Hypothalamus (tissue), 51 donors: ENCODE measurements at places on chromosomes 1 and 21.

DNA sequence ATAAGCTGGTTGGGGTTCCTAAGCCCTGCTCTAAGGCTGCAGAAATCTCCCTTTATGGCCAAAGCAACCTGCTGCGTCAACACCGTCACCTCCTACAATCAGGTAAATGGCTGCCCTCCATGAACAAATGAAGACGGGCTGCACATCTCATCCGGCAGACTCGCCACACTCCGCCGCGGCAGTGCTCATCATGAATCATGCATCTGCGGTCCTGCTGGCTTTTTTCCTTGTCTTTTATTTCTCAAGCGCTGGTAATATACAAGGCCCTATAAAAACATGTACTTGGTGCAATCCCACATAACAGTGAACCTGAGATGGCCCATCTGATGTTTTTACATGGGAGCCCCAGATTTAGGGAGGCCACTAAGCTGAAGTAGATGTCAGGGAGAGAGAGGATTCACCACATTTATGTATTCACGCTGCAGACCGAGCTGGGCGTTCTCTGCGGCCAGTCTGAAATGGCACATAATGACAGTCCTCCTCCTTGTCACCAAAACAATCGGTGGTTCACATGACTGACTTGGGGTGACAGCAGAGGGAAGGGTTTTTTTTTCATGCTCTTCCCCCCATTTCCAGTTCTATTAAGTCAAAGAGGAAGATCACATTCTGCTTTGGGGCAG lies 91.6 kb downstream of the KAZN start:
- DNase-seq = peak; percentile 5

GRCh38 chr21:33855190-33855589 lies 60.4 kb downstream of the ATP5PO start:
- no peak for DNase-seq

DNA sequence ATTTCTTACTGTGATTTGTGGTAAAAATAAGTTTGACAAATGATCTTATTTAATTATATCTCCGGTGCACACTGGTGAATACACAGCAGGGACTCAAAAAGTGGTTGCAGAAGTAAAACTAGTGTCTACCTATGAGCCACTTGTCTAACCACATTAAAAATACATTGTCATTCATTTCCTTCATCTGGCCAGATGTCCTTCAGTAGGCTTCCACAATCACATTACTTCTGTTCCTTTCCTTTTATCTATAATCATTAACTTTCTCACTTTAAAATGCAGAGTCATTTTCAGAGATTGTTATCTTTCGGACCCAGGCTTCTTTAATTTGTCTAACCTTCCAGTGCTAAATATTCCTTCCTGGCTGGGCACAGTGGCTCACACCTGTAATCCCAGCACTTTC lies 3.0 kb downstream of the RBBP5 start:
- DNase-seq = no peak

- no peak for DNase-seq
Measured at GRCh38 chr1:161046605-161047228, 940 bp upstream of the USF1 start.

DNA sequence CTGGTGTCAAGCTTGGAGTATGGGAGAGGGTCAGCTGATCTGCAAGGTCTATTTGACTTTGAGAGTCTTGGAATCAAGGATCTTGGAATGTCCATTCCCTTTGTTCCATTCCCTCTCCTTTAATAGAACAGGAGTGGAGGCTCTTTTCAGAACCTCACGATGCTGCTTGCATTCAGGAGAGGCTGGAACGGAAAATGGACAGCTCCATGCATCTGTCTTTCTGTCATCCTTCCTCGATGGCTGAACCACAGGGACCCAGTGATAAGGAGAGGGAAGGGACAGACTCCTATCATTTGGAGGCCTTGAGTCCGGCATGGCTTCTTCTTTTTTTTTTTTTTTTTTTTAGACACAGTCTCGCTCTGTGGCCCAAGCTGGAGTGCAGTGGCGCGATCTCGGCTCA lies 14.9 kb upstream of the LIN28A start:
- DNase-seq = no peak

- DNase-seq = no peak
Measured at GRCh38 chr1:186966456-186966855, 137.7 kb downstream of the PLA2G4A start.

- DNase-seq = no peak
Measured at GRCh38 chr1:55284856-55285255, 69.7 kb upstream of the USP24 start.

DNA sequence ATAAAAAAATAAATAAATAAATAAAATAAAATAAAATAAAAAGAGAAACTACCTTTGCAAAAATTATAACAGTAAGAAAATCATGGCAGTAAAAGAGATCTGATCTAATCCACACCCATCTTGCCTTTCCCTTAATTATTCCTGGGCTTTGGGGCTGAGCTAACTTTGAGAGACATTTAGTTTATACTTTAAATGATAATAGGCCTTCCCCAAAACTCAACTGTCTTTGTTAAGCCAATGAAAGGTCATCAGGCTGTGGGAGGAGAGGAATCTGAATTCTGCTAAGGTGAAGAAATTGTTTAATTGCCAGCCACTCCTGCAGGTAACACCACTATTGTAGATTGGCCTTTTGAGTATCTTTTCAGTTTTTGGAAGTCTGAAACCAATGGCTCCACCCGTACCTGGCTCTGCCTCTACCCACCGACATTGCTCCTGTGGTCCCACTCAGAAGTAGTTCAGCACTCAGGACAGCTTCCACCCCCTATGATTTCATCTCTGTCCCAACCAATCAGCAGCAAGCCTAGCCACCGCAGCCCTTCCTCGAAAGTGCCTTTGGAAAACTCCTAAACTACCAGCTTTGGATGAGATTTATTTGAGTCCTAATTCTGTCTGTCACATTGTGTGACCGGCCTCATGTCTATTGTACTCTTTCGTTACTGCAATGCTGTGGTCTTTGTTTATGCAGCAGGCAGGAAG lies 23.0 kb upstream of the PNRC2 start:
- DNase-seq = no peak

- no peak for DNase-seq
Measured at GRCh38 chr1:226875641-226876295, 5.4 kb downstream of the PSEN2 start.

GRCh38 chr1:89918794-89919155 lies 76.1 kb upstream of the ZNF326 start:
- no peak for DNase-seq

- DNase-seq = no peak
Measured at GRCh38 chr1:67647036-67647798, 37.8 kb upstream of the GADD45A start.

DNA sequence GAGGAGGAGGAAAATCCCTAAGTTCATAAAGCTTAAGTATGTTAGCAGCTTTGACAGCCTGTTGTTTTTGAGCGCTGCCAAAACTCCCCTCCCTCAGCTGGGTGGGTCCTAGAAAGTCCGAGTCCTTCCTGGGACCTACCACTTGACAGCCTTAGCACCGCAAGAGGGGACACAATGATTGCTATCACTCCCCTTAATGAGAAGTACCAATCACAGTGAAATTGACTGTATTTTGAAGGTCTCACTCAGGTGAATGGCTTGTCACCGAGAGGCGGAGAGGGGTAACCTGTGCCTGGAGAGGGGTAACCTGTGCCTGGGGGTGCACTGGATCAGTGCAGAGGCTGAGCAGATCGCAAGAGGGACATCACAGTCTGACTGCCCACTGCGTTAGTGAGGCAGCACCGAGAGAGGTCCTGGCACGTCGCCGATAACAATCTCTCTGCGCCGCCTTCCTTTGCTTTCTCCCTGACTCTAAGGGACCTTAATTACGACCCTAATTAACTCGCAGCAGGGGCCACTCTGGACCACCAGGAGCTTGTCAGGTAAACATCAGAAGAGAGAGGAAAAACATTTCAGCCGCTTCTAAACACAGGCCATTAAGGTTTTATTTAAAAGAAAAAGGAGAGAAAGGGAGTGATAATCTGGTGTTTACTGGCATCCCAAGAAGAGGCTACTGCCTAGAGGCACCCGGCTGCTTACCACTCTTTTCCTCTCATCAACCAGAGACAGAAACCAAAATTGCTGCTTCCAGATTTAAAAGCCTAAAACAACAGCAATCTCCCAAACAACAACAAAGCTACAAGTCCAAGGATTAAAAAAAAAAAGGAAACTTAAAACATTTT lies 25.7 kb upstream of the KCNK1 start:
- DNase-seq = no peak

DNA sequence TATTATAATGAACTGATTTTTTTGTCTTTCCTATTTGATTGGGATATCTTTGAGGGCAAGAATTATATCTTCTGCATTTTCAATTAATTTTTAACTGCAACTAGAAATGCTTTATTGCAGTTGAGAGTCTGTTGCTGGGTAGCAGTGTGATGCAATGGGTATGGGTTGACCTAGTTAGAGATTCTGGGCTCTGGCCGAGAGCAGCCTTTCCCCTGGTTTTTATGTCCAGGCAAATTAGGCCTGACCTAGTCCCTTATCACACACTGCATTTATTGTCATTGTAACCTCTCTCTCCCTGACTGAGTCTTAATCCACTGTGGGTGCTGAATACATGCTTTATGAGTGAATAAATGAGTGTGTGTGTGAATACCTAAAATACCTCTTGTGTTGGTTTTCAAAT lies 206.4 kb upstream of the PTGFR start:
- no peak for DNase-seq

- no peak for DNase-seq
Measured at GRCh38 chr1:205962821-205963221, 19.6 kb upstream of the SLC26A9 start.

GRCh38 chr1:182476625-182477024 lies 26.7 kb downstream of the RGSL1 start:
- DNase-seq = no peak

DNA sequence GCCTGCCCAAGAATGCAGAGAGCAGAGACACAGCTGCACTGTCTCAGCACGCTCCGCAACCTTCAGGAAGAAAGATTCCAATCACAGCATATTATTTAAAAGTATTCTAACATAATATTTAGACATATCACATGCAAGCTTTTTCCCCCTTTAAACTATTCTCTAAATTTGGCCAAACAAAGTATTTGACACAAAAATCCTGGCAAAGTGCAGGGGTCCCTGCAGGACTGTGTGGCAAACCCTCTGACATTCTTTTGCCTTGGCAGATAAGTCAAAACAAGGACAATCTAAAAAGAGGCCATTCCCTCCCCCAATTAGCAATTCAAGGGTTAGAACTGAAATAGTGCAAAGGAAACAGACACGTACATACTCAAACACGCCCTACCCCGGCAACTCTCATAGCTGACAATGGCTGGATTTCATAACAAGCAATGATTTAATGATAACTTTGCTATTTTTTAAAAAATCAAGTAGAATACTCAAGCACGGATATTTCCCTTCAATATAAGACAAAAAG lies 225.3 kb downstream of the MRPL39 start:
- no peak for DNase-seq

GRCh38 chr1:37705399-37705798 lies 13.1 kb downstream of the CDCA8 start:
- no peak for DNase-seq

DNA sequence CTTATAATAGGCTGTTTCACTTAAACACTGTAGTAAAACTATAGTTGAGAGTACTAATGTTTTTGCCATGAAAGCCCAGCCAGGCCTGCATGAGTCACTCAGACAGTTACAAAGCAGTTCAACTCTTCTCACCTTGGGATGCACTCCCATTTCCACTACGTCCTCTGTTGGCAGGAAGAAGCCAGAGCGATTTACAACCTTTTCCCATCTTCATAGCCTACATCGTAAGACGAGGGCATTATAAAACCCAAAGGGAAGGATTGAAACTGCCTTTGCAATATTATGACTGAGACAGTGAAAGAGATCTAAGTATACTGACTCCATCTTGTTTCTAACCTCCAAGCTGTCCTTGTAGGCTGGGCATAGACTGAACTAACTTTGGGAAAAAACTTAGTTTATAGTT lies 71.8 kb upstream of the CSF1 start:
- no peak for DNase-seq

DNA sequence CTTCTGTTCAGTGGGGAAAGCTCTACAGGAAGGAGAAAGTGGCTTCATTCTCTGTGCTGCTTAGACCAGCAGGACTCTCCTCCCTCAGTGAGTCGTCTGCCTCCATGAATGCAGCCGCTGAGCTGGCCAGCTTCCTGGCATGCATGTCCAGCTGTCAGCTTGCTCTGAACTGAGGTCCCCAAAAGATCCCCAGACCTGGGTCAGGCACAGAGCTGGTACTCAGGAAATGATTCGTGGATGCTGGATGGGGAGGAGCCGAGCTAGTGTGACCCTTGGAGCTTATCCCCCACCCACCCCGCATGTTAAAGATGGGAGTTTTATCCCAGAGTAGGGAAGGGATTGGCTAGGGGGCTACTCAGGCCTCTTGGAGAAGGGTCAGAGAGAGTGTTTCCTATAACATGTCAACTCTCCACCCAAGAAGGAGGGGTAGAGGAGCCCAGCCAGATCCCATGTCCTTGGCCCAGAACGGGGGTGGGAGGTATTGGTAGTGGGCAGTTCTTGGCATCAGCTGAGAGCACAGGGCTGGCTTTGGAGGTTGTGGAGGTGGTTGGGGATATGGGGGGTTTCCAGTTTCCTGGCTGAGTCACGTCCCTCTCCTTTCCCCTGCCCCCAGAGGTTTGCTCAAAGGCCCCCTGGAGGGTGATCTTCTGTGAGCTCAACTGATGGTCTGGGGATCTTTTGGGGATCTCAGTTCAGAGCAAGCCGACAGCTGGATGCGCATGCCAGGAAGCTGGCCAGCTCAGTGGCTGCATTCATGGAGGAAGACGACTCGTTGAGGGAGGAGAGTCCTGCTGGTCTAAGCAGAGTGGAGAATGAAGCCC lies 110.1 kb downstream of the FOXD2 start:
- DNase-seq = no peak

DNA sequence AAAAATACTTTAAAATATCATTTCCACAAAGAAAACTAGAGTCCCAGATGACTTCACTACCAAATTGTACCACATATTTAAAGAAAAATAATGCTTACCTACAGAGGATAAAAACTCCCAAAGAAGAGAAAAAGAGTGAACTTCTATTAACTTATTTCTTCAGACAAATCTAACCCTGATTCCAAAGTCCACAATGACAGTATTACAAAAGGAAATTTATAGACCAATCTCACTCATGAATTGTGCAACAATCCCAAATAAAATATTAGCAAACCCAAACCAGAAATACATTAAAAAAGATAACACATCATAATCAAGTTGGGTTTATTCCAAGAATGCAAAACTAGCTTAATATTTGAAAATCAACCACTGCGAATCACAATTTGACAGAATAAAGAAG lies 161.4 kb upstream of the GALNT2 start:
- no peak for DNase-seq

DNA sequence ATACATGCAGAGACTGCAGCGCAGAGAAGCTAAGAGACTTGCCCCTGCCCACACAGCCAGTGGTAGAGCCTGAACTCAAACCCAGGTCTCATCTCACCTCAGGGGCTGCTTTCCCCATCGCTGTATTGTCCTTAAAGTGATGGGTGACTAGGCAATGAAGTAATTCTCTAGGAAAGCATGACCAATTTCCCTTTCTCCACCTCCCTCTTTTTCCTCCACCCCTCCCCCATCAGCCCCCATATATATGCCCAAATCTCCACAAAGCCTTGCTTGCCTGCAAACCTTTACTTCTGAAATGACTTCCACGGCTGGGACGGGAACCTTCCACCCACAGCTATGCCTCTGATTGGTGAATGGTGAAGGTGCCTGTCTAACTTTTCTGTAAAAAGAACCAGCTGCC lies at the start of gene IL24:
Gene IL24 (plus strand): TSS at position 269 of the 400 bp plus-strand sequence. CDS start 390 bp downstream, outside the sequence.
- no peak for DNase-seq

GRCh38 chr1:160062230-160062532 lies 7.8 kb downstream of the KCNJ10 start:
- DNase-seq = peak; percentile 92

- no peak for DNase-seq
Measured at GRCh38 chr1:91066538-91066937, 44.7 kb upstream of the ZNF644 start.
